ENCODE measurements at places on chromosomes 5 and 9.

GRCh38 chr5:132695956-132696355, 22.2 kb downstream of the IL4 start:
- DNase-seq = no peak

- no peak for DNase-seq
Measured at GRCh38 chr9:98271479-98271878, 16.0 kb upstream of the TBC1D2 start.

GRCh38 chr9:78397454-78397853, 100.5 kb downstream of the PSAT1 start:
- no peak for DNase-seq

- no peak for DNase-seq
Measured at GRCh38 chr5:179225387-179225786, 119.9 kb downstream of the ADAMTS2 start.

GRCh38 chr9:34546834-34547827, 24.3 kb upstream of the ENHO start:
- peak; percentile 80 for DNase-seq

- no peak for DNase-seq
Measured at GRCh38 chr9:90789862-90790261, 11.8 kb upstream of the SYK start.

GRCh38 chr5:114434396-114435219, 72.7 kb downstream of the KCNN2 start:
- no peak for DNase-seq

GRCh38 chr5:83857341-83857740, 136.7 kb upstream of the HAPLN1 start:
- DNase-seq = no peak

DNA sequence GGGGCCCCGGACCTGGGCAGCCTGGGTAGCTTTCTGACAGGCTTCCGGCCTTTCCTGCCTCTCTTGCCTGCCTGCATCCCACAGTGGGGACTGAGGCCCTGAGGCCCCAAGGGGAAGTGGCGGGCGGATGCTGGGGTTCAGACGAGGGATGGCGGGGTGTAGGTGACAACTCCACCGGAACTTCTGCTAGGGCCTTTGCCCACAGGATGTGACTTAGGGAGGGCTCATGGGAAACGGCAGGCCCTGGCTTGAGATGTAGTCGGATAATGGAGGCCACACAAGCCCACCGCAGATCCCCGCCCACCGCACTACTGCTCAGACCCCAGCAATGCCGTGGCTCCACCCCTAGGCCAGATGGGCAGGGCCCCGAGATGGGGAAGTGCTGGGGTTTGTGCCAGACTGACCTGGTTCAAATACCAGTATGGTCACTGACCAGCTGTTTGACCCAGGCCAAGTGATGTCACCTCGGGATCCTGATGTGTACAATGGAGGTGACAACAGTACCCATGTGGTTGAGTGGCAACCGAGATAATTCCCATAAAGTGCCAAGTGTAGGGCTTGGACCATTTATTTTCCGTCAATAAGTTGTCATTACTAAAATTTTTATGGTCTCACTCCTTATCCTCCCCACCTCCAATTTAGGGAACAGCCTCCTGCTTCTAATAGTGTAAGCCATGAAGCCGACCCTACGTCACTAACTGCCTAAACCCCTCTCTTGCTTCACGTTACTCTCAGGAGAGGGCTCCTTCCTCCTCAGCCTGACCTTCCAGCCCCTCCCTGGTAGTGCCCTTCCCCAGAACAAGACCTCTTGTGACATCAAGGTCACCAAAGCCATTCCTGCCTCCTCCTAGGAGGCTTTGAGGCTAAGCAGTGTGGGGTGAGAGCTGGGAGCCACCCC, 2.5 kb upstream of the CDK9 start:
- DNase-seq = peak; percentile 54

- peak; percentile 79 for DNase-seq
Measured at GRCh38 chr9:114174876-114175771, 19.8 kb downstream of the COL27A1 start.

GRCh38 chr9:79615038-79615437, 43.3 kb downstream of the TLE4 start:
- no peak for DNase-seq

DNA sequence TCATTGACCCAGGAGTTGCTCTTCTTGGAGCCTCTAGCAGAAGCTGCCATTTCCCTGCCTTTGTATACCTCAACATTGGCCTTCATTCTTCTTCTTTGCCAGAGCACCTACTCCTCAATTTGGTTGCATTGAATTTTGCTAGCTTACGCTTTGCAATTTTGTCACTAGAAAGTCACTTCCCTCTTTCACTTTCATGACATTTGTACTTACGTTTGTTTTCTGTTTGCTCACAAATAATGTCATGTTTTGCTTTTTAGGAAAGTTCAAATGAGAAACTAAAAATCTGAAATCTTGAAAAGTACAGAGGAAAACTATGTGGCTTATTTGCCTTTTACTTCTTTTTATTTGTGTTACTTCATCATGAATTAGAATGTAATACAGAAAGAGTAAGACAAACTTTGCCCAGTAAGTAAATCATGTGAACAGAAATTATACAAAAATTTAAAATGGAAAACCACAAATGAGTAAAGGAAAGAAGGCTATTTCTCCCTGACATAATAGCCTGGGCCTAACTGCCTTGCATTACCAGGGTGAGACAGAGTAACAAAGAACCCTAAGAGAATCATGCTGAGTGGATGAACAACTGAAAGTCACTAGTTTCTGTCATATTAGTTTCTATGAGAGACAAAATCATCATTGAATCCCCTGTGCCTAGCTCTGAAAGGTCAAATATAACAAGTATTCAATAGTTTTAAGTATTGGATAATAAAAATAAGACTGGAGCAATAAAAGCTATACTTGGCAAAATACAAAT, 7.4 kb upstream of the IFNA1 start:
- DNase-seq = no peak

DNA sequence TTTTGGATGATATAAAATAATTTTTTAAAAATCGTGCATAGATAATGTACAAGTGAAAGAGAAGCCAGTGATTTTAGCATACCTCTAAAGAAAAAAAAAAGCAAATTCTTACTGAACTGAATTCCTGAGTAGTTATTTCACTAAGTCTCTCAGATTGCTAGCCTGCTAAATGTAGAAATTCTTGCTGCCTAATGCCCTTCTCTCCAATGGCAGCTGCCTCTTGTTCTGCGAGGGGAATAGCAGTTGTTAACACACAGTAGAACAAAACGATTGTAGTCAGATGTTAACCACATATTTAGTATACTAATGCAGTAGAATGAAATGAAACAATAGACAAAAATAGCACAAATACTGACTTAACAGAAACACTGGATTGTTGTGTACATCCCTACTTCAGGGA, 26.8 kb downstream of the SMAD5 start:
- no peak for DNase-seq

DNA sequence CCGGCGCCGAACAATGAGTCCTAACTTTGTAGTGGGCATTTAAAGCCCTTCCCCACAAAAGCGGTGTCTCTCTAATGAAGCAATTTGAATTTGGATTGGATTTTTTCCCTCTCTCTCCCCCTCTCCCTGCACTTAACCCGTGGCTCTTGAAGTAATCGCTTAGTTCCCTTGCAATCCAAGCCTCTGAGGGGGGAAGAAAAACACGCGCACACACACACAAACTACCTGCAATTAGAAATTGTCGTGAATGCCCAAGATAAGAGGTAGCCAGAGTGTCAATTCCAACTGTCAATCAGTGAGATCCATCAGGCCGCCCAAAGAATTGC, 1.2 kb downstream of the LHX6 start:
- DNase-seq = no peak

DNA sequence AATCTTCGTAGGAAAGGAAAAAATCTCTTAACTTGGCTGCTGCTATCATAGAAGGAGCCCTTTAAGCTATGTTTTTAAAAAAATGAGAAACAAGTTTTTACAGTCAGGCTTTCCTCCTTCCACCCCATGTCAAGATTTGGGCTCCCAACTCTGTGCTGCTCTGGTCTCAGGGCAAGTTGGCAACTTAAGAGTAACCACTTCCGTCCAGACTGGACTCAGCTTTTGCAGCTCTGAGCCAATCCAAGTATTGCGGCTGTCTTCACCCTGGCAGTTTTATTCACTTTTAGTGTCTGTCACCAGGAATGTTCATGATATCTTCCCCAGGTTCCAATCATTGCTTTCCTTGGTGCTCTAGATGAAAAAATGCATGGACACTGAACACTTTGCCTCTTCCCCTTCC, 115.9 kb upstream of the GAS1 start:
- DNase-seq = no peak

GRCh38 chr5:142304013-142304701, 20.7 kb downstream of the SPRY4 start:
- no peak for DNase-seq

DNA sequence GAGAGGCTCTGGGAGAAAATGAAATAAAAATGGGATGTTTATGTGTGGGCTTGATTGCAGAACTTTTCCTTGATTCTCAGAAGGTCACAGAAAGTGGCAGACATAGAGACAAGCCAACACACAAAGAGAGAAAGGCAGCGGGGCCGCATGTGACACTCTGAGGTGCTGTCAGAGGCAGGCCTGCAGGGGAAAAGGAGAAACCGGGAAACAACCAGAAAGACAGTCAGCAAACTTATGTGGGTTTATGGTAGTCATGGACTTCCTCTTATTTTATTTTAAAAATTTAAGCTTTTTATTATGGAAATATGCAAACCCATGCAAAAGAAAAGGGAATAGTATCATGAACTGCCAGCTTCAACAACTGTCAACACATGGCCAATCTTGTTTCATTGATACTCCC, 16.3 kb upstream of the IGFBPL1 start:
- DNase-seq = no peak

DNA sequence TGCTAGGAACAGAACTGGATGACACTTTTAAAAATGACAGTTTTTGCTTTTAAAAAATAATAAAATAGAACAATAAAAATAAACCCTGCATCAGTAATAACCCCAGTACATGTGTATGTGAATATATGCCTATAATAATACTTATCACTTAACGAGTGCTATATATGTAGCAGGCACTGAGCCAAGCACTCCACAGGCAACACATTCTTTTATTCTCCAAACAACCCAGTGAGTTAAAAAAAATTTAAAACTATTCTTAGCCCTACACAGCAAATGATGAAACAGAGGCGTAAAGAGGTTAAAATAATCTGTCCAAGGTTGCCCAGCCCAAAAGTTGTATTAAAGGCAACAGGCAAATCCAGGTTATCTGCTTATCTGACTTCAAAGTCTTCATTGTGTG, 124.5 kb upstream of the SMIM23 start:
- DNase-seq = no peak

DNA sequence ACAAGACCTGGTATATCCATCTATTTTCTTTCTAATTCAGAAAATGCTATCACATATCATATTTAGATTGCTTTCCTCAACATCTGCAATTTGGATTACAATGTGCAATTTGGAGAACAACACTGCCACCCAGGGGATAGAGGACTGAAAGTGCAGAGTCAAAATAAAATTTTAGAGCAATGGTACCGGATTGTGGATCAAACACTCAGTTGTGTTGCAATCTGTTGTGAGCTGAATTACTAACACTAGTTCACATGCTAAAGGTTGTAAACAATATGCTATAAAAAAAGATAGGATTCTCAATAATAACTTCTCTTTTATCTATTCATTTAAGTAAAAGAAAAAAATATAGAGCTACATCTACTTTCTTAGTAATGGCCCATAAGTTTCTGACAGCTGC, 11.9 kb upstream of the SRFBP1 start:
- peak; percentile 58 for DNase-seq

DNA sequence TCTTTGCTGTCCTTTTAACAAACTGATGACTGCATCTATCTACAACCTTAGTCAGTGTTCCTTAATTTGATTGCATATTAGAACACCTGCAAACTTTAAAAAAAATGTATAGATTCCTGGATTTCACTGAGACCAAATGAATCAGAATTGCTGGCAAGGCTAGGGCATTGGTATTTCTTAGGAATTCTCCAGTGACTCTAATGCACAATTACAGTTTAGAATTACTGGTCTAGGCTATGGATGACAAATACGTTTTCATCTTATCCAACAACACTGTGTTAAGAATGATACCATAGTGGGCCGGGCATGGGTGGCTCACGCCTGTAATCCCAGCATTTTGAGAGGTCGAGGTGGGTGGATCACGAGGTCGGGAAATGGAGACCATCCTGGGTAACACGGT, 545.9 kb upstream of the RIOK2 start:
- no peak for DNase-seq

- DNase-seq = no peak
Measured at GRCh38 chr9:115207003-115207836, 89.3 kb upstream of the TNC start.

- no peak for DNase-seq
Measured at GRCh38 chr5:177430140-177430951, 3.9 kb downstream of the GRK6 start.

- DNase-seq = no peak
Measured at GRCh38 chr5:74673011-74673790, 11.8 kb upstream of the HEXB start.

GRCh38 chr9:89750117-89750791, 145.4 kb downstream of the GADD45G start:
- DNase-seq = peak; percentile 85

GRCh38 chr5:54616031-54616430, 98.5 kb downstream of the SNX18 start:
- DNase-seq = no peak

DNA sequence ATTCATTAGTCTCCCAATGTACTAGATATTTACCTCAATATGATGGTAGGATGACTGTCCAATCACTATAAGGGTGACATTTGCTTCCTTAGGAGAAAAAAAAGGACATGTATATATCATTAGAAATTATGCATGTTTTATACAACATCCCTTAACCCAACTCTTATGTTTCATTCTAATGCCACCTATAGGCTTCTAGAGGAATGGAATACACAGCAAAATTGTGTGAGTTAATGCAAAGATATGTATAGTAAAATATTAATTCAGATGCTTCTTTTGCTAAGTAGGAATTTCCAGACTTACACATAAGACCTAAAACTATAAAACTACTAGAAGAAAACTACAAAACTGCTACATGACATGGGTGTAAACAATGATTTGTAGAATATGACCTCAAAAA, 3.5 kb downstream of the PRXL2C start:
- DNase-seq = no peak

DNA sequence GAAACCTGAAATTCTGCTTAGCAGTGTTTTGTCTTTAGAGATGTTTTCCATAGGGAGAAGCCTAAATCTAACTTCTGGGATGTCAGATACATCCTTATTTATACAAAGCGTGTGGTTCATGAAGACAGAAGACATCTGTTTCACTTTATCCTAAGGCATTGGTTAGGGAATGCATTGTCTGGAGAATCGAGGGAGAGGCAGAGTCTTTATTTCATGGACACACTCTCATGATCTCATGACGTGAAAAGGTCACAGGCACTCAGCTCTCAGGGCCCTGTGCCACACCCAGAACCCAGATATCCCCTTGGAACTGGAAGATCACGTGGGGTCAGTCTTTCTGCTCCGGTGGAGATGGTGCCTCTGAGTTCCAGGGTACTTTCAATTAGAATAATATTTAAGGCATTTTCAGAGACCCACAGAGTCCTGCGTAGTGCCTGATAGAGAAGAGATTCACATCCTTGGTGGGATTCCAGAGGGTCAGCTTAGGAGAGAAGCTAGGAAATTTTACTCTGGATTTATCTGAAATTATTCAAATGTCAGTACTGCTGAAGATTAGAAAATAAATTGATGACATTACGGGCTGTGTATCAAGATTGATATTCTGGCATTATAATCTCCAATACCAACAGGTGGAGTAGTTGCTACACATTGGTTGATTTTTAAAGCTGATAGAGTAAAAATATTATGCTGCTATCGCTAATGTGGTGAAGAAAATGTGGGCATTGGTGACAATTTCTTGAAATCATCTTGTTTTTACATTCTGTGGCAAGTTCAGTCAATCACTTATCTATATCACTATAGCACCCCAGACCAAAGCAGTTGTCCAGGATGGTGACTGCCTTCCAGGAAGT, 378.3 kb downstream of the MTRR start:
- peak; percentile 43 for DNase-seq

GRCh38 chr5:18101532-18101931, 467.3 kb downstream of the TAF11L14 start:
- no peak for DNase-seq

Data from right forelimb (tissue), 1 donor.